ENCODE measurements at places on chromosomes 7 and 10.

DNA sequence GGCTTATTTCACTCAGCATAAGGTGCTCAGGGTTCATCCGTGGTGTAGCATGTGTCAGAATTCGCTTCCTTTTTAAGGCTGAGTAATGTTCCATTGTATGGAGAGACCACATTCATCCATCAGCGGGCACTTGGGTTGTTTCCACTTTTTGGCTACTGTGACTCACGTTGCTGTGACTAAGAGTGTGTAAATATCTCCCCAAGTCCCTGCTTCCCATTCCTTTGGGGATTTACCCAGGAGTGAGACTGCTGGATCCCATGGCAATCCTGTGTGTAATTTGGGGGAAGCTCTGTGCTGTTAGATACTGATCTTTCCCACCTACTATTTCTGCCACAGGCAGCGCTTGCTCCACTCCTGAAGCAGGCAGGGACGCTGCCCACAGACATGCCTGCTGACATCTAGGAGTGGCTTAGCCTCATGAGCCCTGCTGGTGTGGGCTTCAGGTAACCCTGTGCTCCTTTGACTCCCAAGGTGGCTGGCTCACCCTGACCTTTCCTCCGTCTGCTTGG, 346.0 kb downstream of the FRMD4A start:
- DNase-seq, result no peak

DNA sequence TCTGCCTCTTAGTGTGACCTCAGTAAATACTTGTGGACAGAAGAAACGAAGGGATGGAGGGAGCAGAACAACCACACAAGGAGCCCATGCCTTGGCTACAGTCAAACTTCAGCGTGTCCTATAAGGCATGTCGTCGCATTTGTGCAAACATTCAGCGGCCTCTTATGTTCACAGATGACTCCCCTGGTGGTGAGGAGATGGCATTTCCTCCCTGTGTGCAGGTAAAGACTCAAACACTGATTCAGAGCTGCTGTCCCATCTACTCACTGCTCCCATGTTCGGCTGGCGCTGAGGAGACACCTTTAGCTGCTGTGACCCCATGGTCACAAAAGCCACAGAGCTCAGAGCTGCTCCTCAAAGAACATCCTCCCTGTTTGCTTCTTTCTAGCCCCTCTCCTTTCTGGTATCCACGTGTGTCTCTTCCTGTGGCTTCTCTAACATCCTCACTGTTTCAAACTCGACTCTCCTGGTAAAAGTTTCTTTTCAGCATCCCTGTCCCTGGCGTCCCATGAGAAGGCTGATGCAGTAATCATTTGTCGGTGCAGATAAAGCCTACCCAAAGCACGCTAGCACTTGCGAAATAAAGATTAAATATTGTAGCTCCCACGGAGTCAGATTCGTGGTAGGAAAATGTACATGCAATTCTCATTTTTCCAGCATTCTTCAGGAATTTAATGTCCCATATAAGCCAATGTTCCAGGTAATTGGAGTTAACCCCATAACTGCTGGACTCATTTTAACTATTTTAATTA, 124.9 kb upstream of the NEBL start:
- DNase-seq, result no peak

DNA sequence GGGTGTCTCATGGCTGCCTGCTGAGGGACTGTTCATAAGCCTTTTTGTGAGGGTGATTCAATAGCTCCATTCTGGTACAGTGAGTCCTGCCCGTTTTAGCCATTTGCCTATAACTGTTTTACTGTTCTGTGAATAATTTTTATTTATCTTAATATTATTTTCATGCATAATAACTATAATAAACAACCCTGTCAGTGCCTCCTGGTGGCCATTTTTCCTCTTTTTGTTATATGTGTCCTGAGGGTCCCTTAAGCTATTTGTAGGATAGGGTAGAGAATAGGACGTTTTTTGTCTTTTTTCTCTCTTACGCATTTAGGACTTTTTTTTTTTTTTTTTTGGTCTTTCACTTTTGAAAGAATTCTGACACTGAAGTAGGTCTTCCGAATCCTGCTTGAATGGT, 2.9 kb downstream of the C1QL3 start:
- no peak for DNase-seq

DNA sequence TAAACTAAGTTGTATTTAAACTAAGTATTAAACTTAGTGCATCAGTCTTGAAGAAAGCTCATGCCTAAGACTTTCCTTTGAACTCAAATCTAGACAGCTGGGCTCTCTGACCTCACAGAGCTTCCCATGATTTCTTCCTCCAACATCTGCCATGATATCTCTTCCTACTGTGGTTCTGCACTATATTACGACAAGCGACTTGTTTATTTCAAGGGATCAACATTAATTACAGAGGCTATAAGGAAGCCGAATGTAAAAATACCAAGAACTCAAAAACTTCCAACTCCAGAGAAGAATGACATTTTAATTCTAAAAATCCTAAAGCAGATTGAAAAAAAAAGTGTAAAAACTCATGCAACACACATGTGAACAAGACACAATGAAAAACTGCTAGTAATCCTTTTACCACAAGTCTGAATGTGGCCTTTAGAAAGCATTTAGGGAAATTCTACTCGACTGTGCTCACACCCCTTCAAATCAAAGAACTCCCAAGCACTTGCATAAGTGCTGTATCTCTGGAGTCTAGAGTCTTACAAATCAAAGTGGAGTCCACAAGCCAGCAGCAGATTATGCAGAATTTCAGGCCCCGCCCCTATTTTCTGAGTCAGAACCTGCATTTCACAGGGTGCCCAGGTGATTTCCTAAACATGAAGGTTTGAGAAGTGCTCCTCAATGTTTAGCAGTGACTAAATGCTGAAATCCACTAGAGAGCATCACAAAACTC, 22.7 kb upstream of the WASHC2A start:
- no peak for DNase-seq

DNA sequence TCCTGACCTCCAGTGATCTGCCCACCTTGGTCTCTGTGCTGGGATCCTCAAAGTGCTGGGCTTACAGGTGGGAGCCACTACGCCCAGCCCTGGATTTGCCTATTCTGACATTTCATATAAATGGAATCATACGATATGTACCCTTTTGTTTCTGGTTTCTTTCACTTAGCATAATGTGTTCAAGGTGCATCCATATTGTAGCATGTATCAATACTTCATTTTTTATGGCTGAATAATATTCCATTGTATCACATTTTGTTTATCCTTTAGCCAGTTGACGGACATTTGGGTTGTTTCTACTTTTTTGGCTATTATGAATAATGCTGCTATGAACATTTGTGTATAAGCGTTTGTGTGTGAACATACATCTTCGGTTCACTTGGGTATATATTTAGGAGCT, 4.8 kb upstream of the HILPDA start:
- no peak for DNase-seq

- DNase-seq, result no peak
Observed at GRCh38 chr7:154571772-154572171, 431.2 kb downstream of the PAXIP1 start.

DNA sequence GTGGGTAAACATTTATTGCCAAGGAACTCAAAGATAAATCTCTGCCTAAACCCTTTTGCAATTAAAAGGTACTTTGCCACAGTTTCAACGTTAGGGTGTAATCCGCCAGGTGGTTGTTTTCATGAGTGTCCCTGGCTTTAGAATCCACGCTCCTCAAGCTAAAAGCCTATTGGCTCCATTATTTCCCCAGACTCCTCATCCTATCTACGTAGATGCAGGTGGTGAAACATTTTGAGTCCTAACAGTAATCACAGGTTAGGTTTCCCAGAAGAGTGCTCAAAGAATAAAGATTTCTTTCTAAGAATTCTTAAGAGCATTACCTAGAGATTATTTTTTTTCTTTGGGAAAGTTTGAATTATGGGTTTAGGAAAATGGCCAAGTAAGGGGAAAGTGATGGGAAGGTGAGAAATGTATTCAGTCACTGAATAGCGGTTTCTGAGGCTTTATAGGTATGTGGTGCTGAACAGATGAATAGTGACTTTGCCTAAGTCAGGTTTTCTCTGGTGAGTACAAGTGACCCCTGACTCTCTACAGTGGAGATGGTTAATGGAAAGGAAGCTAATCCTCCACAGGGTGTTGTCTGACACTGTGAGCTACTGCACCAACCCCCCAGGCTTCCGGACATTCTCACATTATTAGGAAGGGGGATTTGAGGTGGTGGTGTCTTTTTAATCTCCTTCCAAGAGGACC, 60.2 kb downstream of the NRP1 start:
- no peak for DNase-seq

DNA sequence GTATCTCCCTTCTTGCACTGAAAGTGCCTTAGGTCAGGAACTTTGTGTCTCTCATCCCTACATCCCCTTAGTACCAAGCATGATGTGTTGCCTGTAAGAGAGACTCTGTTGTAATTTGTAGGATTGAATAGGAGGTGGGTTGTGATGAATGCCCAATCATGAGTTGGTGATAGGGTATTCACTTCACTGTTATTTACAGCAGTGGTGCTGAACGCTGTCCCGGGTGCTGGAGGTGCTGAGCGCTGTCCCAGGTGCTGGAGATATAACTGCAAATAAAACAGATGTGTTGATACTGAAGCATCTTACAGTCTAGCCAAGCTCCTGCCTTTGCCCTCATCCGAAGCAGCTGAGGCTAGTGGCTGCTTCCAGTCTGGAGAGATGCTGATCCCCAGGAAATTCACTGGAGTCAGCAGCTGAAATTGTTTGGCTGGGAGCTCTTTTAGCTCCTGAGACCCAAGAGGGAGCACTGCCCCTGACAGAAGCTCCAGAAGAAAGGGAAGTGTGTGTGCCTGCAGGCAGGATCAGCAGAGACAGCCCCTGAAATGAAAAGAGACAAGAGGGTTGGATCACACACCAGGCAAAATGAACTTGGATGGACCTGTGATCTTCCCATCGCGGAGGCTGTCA, 183.4 kb downstream of the SORCS3 start:
- no peak for DNase-seq

DNA sequence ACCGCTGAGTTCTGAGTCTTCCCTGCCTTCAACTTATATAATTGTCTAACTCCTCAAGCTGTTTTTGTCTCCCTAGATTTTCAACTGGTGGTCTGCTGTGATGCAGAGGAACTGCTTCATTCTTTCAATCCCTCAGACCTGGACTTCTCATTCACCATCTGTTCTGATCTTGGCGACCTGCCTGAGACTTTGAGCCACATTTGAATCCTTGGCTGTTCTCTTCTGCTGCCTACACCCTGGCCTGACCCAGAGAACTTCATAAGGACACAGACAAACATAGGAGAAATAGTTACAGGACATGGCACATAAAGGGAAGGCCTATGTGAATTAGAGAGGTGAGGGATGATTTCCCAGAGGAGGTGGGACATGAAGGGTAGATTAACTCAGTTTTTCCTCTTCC, 326.7 kb downstream of the PTEN start:
- no peak for DNase-seq

- DNase-seq, result no peak
Observed at GRCh38 chr10:78866731-78867554, 201.8 kb upstream of the ZMIZ1 start.

DNA sequence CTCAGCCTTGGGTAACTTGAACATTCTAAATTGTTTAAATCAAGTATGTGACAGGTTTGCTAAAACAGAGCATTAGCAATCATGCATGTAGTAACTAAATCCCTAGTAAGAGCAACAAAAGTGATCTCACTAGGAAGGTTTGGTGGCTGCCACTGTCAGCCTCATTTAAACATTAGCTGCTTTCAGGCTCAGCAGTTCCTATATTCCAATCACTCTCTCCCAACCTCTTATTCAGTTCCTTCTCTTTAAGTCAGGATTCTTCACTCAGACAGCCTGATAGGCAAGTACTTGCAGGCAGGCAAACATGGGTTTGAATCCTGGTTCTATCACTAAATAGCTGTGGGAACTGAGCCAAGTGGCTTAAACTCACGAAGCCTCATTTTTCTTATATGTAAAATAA, 3.6 kb downstream of the CREB3L2 start:
- DNase-seq, result no peak

DNA sequence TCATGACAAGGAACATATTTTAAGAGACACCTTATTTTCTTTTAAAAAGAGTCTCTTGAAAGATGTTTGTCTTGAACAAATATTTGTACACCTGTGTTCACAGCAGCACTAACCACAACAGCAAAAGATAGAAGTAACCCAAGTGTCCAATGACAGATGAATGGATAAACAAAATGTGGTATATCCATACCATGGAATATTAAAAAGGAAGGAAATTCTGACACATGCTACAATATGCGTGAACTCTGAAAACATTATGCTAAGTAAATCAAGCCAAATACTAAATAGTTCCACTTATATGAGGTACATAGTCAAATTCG, 17.8 kb downstream of the SGMS1 start:
- no peak for DNase-seq

GRCh38 chr10:132415956-132416355, 19.0 kb downstream of the PWWP2B start:
- no peak for DNase-seq

Measured in stimulated activated CD4-positive, alpha-beta T cell treated with anti-CD3 and anti-CD28 coated beads, Interleukin-1b, Interleukin-23, amount 100 ng/mL, for 4 hours (primary cell).